Activated T-cell treated with anti-CD3 and anti-CD28 coated beads for 24 hours (primary cell): ENCODE measurements at places on chromosomes 3 and 15.

DNA sequence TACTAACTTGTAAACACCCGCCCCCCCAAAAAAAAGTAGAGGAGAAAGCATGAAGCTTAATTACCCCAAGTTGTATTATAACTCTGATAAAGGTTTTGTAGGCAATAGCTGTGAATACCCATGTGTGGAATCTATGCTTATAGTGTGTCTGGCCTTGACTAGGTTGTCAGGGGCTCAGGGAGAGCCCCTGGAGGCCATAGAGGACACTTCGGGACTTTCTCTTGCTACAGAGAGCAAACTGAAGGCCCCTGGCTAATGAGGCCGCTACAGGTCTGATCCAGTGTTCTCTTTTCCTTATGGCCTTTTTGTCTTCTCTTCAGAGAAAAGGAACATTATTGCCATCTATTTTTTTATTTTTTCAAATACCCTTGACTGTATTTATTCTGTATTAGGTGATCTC lies 19.1 kb upstream of the SCAANT1 start:
- DNase-seq = no peak

DNA sequence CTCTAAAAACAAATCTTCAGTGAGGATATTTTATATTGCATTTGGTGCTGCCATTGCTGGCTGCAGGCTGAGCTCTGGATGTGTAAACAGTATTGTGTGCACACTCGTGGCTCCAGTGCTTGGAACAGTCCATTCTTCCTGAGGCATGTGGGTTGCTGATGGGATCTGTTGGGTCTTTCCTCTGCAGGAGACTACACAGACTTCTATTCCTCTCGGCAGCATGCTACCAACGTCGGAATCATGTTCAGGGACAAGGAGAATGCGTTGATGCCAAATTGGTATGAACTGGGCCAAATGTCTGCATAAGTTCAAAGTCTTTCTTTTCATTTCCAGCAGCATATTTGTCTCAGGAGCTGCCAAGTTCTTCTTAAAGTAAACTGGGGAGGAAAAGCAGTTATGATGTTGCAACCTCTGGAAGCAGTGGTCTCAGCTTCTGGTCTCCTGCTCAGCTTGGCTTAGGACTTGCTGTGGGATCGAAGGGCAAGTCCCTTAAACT lies 9.3 kb downstream of the FAH start:
- DNase-seq = no peak

- DNase-seq = no peak
Observed at GRCh38 chr3:172846103-172846561, 95.6 kb downstream of the ECT2 start.

DNA sequence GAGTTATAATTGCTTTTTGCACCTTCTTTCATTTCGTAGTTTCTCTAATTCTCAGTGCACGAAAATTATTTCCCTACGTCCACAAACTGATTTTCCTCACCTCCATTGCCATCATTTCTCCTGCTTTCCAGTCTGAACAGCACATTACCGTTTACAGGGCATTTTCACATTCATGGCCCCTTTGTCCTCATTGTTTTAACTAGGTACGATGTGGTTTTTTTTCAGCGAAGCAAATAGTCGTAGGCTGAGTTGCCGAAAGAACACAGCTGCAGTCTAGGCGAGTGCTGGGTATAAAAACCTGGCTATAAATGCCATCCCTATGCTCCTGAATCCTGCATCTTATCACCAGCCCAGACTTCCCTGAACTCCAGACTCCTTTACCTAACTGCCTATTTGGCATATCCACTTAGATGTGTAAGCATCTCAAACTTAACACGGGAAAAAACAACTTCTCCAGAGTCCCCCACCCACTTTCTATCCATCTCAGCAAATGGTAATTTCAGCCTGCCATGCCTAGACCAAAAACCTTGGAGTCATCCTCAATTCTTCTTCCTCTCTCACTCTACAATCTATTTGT lies 691 bp upstream of the FSIP1 start:
- DNase-seq = no peak

- DNase-seq = no peak
Observed at GRCh38 chr3:115999613-116000012, 376.3 kb downstream of the GAP43 start.

- DNase-seq = no peak
Observed at GRCh38 chr3:61300786-61301185, 49.5 kb upstream of the FHIT start.

GRCh38 chr15:90099072-90099867 lies 3.0 kb downstream of the IDH2 start:
- no peak for DNase-seq

DNA sequence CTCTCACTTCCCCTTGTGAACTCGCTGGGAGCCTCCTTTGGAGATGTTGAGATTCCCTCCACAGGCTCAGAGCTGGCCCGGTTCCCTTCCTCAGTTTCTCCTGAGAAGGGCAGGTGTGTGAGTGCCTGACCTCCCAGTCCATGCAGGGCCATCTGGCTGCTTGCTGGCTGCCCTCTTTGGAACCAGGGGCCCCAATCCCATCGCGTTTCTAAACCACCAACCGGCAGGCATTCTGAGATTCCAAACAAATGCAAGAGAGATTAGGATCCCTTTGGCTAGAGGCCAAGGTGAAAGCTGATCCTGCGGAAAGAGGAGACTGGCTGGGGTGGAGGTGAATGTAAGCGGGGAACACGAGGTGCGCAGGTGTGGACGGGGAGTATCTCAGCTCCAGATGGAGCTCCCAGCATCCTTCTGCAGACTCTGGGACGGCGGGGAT lies 2.9 kb upstream of the PRRT3 start:
- DNase-seq = no peak

DNA sequence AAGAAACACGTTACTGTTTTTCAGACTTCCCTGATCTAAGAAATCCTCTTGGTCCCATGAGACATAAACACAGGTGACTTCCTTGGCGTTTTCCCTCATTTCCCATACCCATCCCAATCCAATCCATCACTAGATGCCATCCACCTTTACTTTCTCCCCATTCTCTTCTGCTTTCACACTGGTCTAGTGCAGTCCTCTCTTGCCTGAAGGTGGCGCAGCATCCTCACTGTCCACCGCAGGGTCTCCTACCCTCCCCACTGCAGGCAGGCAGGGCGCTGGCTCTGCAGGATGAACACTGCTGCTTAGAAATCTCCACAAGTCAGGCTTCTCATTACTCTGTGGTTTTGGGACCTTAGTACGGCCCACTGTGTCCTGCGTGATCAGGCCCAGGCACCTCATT lies 58.2 kb downstream of the RAB7A start:
- no peak for DNase-seq
